ENCODE measurements at places on chromosomes 4 and X. TPM values are rescaled to one million over a fixed set of nuclear protein-coding genes. Genes with fewer than 3 reads are reported as not detected.

DNA sequence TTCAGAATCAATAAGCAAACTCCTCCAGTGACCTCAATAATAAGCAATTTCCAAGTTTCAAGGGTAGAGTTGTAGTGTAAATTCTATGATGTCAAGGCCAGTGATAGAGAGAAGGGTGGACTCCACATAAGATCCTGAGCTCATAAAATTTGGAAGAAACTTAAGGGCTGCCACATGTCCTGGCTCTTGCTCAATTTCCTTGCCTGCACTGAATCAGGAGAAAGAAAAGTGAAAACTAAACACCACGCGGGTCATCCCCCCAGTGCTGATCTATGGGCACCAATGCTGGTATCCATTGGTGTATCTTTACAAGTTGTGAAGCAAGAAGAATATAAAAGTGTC lies 392.0 kb upstream of the INTU start:
- no peaks in the 10 kb centered on the region for H3K4me1 ChIP-seq
- H3K27ac ChIP-seq = no peak overlapping the region
- H3K4me3 ChIP-seq = no peak overlapping the region

DNA sequence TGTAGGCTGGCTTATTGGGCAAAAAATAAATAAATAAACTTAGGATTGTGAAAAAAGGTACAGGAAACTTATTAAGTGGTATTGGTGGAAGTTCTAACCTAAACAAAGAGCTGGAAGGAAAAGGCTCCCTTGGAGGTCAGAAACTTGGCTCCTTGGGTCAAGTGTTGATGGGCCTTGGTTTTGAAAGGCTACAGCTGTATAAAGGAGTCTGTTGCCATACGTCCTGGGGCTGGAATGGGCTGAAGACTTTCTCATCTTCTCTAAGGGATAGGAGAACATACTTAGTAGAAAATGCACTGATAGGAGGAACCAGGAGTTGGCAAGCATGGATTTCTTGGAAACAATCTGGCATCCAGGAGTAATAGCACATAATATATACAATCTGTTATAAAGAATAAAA lies 56.6 kb downstream of the PDLIM5 start:
- no peak overlapping the region for H3K4me3 ChIP-seq
- no peaks in the 10 kb centered on the region for H3K36me3 ChIP-seq
- DNase-seq = no peak
- no peaks in the 10 kb centered on the region for H3K27me3 ChIP-seq
- no peak overlapping the region for H3K27ac ChIP-seq

RASSF6 gene
- 0.83 TPM for total RNA-seq

GAGE13 gene
- not detected for total RNA-seq

GRCh38 chrX:101391831-101392230 lies 1.0 kb downstream of the RPL36A start:
- H3K4me1 ChIP-seq = no peaks in the 10 kb centered on the region
- peak overlapping the region; percentile 59 for H3K27ac ChIP-seq
- H3K36me3 ChIP-seq = no peaks in the 10 kb centered on the region
- no peaks in the 10 kb centered on the region for H3K27me3 ChIP-seq
- DNase-seq = no peak
- H3K4me3 ChIP-seq = no peak overlapping the region

MID2 gene
- 26.3 TPM for total RNA-seq

GPR34 gene
- 8.3 TPM for total RNA-seq

DNA sequence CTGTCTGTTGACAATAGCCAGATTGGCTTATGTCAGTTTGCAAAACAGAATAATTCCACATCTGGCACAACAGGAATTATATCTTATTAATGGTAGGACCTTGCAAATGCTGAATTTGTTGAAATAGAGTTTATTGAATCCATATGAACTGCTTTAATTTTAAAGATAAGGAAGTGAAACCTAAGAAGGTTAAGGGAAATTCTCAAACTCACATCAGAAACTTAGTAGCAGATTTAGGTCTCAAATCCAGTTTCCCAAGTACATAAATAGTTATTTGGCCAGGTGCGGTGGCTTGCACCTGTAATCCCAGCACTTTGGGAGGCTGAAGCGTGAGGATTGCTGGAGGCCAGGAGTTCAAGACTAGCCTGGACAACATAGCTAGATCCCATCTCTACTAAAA lies 117.1 kb downstream of the HNRNPD start:
- H3K27me3 ChIP-seq = no peaks in the 10 kb centered on the region
- no peaks in the 10 kb centered on the region for H3K36me3 ChIP-seq
- H3K4me3 ChIP-seq = no peak overlapping the region

RS1 gene
- total RNA-seq = not detected

- peak overlapping the region; percentile 94 for H3K4me3 ChIP-seq
- H3K27ac ChIP-seq = peak overlapping the region; percentile 84
- H3K4me1 ChIP-seq = peaks cover 1% of the 10 kb centered on the region
- no peaks in the 10 kb centered on the region for H3K27me3 ChIP-seq
- peak; percentile 41 for DNase-seq
Measured at GRCh38 chr4:88008122-88008742, 797 bp downstream of the PKD2 start.

DNA sequence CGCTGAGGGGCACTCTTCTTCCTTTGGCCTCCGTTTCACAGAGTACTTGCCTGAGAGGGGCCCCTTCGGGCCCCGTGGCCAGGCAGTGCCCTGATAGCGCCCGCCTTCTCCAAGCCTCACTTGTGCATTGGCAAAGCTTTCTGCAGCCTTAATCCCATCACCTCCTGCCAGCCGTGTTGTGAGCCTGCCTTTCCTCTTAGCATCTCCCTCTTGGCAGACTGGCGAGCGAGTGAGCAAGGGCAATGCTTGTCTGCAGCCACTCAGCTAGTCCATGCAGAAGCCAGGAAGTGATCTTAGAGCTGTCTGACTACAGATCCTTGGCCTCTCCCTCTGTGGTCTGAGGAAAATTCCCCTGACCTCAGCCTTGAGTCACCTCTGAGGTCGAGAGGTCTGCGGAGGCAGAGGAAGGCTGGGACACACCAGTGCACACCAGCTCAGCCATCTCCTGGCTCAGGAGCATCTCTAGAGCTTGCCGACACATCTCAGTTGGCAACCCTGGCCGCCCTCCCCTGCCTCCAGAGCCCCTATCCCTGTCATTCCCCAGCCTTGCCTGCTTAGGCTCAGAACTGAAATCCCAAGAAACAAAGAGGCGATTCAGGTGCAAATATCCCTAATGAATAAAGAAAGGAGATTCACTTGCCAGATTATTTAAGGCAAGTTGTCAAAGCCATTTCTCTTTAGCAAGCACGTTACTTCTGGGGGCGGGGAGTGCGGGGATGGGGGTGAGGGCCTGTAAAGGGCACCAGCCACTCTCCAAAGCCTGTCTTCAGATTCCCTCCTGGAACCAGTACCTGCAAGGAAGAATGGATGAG lies 143.5 kb upstream of the MAMLD1 start:
- peaks cover 2% of the 10 kb centered on the region for H3K4me1 ChIP-seq
- no peak overlapping the region for H3K27ac ChIP-seq
- H3K36me3 ChIP-seq = no peaks in the 10 kb centered on the region
- H3K4me3 ChIP-seq = no peak overlapping the region
- no peaks in the 10 kb centered on the region for H3K27me3 ChIP-seq

CPE gene
- total RNA-seq = 99.6 TPM

- H3K4me3 ChIP-seq = no peak overlapping the region
- no peaks in the 10 kb centered on the region for H3K4me1 ChIP-seq
- DNase-seq = no peak
- H3K36me3 ChIP-seq = no peaks in the 10 kb centered on the region
- no peaks in the 10 kb centered on the region for H3K27me3 ChIP-seq
Measured at GRCh38 chr4:86855572-86855971, 6.4 kb upstream of the SLC10A6 start.

Measured in ovary (tissue), 10 donors.